ENCODE measurements at places on chromosomes 11 and 22.

GRCh38 chr11:29480981-29481380 lies 535.8 kb downstream of the KCNA4 start:
- no peak for DNase-seq

DNA sequence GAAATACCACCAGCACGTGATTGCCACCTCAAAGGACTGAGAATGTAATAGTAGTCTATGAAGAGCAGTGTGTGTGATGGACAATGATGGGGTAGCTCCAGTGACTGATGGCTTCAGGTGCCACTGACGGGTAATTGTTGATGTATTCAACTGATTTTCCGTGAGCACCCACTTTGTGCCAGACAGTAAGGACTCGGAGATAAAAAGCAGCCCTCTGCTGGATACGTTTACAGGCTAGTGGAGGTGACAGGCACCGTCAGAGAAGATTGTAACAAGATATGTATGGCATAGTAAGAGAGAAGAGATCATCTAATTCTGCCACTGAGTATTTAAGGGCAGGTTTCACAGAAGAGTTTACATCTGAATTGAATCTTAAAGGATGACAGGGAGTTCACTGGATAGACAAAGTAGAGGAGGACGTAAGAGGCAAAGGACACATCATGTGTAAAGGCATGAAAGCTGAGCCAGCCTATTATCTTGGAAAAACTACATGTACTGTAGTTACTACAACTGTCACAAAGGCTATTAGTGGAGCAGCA lies 1.1 kb upstream of the ENTHD1 start:
- no peak for DNase-seq

DNA sequence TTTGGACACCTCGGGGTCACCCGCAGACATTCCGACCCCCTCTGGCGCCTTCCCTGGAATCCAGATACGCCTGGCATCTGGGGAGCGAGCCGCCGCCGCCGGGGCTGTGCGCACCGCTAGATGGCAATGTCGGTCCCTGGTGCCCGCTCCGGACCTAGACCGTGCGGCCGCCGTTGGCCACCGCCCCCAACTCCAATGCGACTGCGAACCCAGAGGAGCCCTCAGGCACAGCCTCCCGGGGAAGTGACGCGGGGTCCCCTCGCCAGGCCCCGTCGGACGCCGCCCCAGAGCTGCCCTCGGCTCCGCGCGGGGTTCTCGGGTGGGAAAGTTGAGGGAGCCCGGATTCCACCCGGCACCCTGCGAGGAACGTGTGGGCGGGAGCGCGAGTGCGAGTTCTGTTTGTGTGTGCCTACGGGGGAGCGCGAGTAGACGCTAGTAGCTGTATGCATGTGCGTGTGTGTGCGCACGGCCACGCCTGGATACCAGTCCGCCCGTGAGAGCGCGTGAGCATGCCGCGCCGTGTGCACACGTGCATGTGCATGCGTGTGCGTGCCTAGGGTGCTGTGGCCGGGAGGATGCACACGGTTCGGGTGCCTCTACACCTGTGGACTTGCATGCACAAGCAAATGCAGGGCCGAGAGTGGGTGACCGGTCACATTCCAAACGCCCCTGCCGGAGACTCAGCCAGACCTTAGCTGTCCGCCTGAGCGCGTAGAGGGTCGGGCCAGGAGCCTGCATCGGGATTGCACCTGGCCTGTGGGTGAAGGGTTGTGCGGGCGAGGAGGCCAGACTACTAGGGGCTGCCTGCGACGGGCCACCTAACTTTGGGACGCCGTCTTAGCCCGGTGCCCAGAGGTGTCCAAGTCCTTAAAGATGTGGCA lies 1.9 kb downstream of the CHRM4 start:
- DNase-seq = peak; percentile 82

- DNase-seq = no peak
These were observed 7.8 kb downstream of the DCPS start for GRCh38 chr11:126311401-126312291.

DNA sequence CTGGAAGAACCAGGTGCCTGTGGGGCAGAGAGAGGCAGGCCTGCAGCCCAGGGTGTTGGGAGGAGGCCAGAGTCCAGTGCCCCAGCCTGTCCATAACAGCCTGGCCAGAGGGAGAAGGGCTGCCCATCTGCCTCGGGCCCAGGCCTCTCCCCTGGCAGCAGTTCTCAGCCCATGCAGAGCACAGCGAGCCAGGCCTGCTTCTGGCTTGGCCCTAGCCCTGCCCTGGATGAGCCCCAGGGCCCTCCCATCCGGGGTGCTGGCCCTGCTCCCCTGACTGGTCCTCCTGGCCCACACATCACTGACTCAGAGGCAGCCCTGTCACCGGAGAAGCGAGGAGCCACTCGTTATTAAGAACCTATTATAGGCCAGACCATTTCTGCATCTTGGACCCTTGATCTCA lies 19.7 kb upstream of the MYRF start:
- DNase-seq = no peak

DNA sequence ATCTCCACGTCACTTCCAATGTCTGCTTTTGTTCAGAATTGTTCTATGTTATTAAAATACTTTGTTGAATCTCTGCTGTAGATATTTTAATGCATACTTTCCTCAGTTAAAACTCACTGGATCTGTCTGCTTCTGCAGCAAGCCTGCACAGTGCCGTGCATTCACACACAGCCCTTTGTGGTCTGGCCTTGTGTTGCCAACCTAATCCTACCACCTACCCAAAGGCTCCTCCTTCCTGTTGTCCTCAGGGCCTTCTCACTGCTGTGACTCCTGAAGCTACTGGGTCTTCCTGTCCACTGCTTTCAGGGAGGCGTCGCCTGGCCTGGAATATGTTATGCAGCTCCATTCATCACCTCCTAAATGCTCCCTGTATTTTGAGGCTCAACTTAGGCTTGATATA lies 67.0 kb downstream of the PPP6R3 start:
- DNase-seq = no peak

GRCh38 chr22:32475468-32476010 lies 928 bp downstream of the FBXO7 start:
- no peak for DNase-seq

GRCh38 chr11:63937713-63938478 lies 906 bp upstream of the NAA40 start:
- DNase-seq = no peak

DNA sequence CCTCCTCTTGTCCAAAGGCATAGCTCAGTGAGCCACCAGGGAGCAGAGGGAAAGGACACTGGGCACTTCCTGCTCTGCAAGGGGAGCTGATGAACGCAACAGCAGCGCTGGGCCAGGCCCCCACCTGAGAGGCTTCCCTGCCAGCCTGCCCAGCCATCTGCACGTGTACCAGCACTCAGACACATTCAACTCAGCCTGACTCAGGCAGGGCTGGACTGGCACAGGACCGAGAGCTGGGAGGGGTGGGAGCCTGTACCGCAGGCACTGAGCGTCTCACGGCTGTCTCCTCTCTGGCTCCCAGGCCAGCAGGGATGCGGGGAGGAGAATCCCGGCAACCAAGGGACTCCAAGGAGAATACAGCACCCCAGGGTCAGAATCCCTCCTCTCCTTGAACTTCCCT lies 411.8 kb downstream of the CTTN start:
- no peak for DNase-seq

- DNase-seq = no peak
These were observed 296.2 kb downstream of the NTM start for GRCh38 chr11:131666617-131667016.

DNA sequence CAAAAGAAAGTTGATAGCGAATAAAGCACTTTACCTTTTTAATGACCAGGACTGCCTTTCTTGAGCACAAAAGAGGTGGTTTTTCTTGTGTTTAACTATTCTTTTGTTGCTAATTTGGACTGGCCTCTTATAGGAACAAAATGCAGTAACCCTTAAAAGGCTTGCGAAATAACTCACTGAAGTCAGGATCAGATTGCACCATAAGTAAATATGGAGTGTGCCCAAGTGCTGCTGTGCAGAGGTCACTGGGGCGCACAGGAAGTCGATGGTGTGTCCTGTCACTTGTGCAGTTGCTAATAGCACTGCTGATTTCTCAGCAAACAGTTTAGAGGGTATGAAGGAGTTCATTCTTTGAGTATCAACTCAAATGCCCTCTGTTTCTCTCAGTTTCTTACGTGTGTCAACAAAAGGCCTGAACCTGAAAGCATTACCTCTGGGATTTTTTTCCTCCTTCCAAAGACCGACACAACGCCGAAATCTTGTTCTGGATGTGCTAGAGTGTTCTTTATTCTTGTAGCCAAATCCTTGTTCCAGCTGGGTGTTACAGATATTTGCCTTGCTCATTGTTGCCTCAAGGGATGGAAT lies 71.3 kb downstream of the ATXN10 start:
- DNase-seq = no peak

GRCh38 chr11:45355706-45356041 lies 69.5 kb upstream of the SYT13 start:
- DNase-seq = peak; percentile 64

DNA sequence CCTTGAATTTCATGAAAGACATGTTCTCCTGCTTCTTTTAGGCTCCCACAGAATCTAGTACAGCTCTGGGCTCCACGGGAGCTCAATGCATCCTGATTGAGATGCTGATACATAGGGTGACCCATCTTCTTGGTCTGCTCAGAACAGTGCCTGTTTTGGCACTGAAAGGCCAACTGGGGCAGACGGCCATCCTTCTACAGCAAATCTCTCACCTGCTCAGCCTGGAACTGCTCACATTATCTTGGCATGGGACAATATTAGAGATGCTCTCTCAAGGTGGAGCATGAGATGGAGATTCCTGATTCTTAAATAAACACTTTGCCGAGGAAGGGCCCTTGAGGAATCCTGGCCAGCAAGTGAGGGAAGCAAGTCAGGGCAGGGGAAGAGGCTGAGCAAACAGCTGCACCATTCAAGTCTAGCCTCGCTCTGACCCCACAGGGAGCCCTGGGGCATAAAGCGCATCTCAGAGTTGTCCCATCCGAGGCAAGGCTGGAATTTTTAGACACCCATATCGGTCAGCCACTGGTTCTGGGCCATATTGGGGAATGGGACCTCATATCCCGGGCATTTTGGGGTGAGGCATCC lies 58.4 kb upstream of the CSNK2A3 start:
- DNase-seq = no peak

GRCh38 chr11:72751116-72752087 lies 806 bp downstream of the ARAP1 start:
- DNase-seq = peak; percentile 68

GRCh38 chr22:40518840-40519239 lies 117.7 kb downstream of the MRTFA start:
- DNase-seq = no peak

DNA sequence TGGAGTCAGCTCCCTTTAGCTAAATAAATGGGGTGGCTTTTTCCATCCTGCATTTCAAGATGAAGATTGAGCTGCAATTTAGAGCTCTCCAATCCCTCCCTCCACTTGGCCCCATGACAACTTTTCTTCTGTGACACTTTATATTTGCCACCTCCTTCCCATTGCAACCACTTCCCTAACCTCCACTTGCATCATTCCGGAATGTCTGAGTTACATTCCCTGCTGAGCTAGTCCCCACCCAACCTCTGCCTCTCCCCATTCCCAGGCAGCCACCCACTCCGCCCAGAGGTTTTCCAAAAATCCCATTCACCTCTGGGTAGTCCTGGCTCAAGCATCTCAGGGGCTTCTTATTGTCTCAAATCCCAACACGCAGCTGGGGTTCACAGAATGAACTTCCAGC lies 24.7 kb downstream of the PC start:
- no peak for DNase-seq

DNA sequence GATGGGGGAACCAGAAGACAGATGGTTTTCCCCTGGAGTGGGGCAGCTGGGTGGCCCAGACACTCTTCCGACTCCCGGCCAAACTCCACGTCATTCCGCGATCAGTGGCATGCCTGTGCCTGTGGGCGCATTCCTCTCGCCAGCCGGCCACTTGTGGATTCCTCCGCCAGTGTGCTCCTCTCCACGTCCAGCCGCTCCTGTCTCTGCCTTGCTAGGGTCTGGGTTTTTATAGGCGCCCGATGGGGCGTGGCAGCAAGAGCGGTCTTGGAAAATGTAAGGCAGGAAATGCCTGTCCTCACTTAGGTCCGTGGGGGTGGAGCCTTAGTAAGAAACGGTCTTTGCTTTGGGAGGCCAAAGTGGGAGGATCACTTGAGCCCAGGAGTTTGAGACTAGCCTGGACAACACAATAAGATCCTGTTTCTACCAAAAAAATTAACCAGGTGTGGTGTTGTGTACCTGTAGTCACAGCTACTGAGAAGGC lies 81.6 kb upstream of the SEPTIN5 start:
- no peak for DNase-seq

DNA sequence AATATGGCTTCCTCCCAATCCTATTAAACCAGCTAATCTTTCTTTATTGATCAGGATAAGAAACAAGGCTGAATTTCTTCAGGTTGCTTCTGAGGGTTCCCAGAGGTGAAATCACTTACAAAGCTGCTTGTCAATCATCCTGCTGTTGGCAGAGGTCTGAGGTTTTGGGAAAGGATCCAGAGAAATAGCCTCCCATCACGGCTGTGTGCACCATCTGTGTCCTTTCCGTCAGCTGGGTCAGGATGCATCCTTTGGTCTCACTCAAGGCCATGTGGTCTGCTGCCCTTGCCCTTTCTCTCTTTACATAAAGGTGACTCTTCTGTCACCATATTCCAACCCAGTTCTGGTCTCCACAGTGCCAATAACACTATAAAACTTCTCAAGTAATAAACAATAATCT lies 113.4 kb upstream of the TEAD1 start:
- no peak for DNase-seq

DNA sequence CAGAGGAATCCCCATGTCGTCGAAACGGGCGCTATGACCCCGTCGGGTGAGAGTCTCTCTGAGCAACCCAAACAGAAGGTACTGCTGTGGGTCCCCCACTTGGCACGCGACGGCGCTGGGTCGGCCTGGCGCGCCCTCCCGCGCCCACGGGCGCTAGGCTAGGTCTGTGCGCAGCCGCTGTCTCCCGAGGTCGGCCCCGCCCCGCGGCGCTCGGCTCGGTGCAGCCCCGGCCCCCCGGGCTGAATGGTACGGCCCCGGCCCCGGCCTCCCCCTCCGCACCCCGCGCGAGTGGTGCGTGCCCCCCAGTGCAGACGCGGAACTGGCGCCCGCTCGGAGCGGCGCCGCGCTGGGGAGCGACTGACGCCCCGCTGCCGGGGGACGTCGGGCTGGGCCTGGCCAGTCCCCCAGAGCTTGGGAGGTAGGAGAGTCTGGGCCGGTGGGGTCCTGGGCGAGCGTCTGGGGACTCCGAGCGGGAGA lies at the start of gene MADD:
Gene MADD (plus strand): TSS at position 305 of the 477 bp plus-strand sequence.
- no peak for DNase-seq

DNA sequence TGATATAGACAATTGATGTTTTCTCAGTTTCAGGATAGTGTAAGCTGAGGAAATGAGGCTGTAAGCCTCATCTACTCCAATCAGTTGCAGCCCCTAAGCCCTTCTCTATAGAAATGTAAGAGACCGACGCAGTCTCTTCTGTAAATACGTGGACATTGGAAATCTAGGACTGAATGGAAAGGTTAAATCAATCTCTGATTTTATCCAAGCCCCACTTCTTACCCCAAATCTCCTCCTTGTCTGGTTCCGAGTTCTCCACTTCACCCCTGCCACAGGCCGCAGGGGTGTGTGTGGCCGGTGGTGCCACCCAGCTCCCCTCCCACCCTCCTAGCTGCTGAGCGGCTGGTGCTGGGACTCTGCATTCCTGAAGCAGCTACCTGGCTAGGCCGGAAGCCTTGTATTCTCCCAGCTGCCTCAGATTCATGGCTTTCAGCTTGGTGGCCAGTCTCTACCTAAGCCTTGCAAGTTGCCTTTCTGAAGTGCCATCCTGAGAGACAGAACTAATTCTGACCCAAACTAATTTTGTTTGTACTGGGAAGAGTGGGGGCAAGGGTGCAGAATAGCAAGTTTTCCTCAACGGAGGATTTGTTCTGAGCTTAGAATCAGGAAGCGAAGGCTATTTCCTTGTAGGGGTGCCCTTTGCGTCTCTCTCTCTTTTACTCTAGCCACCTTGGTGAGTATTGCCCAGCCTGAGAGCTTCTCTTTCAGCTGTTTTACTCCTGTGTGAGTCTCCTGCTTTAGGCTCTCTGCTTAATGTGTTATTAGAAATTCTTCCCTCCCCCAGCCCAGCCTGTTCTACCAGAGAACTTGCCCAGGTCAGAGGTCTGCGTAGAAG lies 749 bp downstream of the VWA5A start:
- no peak for DNase-seq
